Thoracic aorta (tissue), 2 donors: ENCODE measurements at places on chromosomes 6 and 20. TPM values are rescaled to one million over a fixed set of nuclear protein-coding genes. Genes with fewer than 3 reads are reported as not detected.

DNA sequence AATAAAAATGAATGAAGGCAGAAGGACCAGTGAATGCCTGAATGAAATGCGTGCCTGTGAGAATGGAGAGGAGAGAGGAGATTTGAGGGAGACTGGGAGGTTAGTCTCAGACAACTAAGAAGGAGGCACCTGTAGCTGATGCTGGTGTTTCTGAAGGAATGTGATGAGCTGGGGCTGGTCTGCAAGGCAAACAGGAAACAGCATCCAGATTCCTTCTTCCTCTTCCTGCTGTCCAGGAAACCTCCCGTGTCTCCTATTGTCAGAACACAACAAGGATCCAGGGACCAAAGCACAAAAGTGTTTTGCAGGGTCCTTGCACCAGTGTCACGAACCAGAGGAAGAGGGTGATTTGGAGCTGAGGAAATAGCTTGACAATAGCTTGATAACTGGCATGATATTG, 50.4 kb upstream of the TAB2 start:
- no peak for DNase-seq

- DNase-seq, result no peak
These were observed 10.8 kb upstream of the GNRH2 start for GRCh38 chr20:3032624-3033023.

STX16 gene
- 66.3 TPM for total RNA-seq

IL20RA gene
- total RNA-seq, result 0.54 TPM
